Smooth muscle cell of the umbilical artery (primary cell): ENCODE measurements at places on chromosomes 16 and 17. TPM values are rescaled to one million over a fixed set of nuclear protein-coding genes. Genes with fewer than 3 reads are reported as not detected.

Gene AMFR
- total RNA-seq = 191 and 249 TPM in 2 replicates

Gene RHBDL3
- under 0.01 TPM in 2 replicates for total RNA-seq

Gene BLTP2
- 156 and 198 TPM in 2 replicates for total RNA-seq

Gene PRM1
- not detected in 2 replicates for total RNA-seq

Gene MC1R
- 7.4 and 7.8 TPM in 2 replicates for total RNA-seq

Gene SGF29
- 4.9 and 5.6 TPM in 2 replicates for total RNA-seq

Gene FMNL1
- 1.9 and 2.7 TPM in 2 replicates for total RNA-seq

Gene ACSM2A
- total RNA-seq = not detected in 2 replicates

Gene VPS9D1
- 7.4 and 9.1 TPM in 2 replicates for total RNA-seq

Gene TGFB1I1
- 47.8 and 74.7 TPM in 2 replicates for total RNA-seq

Gene ZMYND15
- not detected in 2 replicates for total RNA-seq

Gene RHBDF1
- 24.6 and 49.9 TPM in 2 replicates for total RNA-seq

Gene GRB2
- 83.1 and 102 TPM in 2 replicates for total RNA-seq

Gene TBC1D3
- not detected in 2 replicates for total RNA-seq

Gene KRTAP2-3
- total RNA-seq = 0.65 TPM in 1 of 2 replicates, not detected in the other

Gene RAD51C
- total RNA-seq = 24.4 and 28.5 TPM in 2 replicates

Gene TSPAN10
- 2.1 and 3.6 TPM in 2 replicates for total RNA-seq

Gene OR1A1
- total RNA-seq = not detected in 2 replicates

Gene PRDM7
- total RNA-seq = not detected in 2 replicates

Gene CACNG3
- not detected in 2 replicates for total RNA-seq

Gene ANKS3
- 32.8 and 33.3 TPM in 2 replicates for total RNA-seq

Gene PYY
- total RNA-seq = 0.09 TPM in 1 of 2 replicates, not detected in the other

Gene KRTAP4-4
- not detected in 2 replicates for total RNA-seq

Gene PHOSPHO1
- 0.30 TPM in 1 of 2 replicates, not detected in the other for total RNA-seq

Gene ABAT
- total RNA-seq = 4.2 and 5.8 TPM in 2 replicates

Gene RAMP2
- not detected in 2 replicates for total RNA-seq
